ENCODE measurements at places on chromosomes 16 and 17.
A peak's percentile ranks its signal among the peaks of the same experiment; 100 is the strongest.

DNA sequence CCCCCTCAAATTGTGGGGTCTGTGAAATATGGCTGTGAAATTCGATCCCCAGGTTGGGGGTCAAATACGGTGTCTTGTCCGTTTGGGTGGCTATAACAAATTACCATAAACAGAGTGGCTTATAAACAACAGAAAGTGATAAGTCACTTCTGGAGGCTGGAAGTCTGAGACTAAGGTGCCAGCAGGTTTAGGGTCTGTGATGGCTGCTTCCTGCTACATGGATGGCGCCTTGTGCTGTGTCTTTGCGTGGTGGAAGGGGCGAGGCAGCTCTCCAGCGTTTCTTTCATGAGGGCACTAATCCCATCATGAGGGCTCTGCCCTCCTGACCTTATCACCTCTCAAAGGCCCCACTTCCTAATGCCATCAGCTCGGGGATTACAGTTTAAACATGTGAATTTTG lies 120.0 kb downstream of the IRF8 start:
- no peak for DNase-seq

- no peak for DNase-seq
These were observed 67.6 kb downstream of the CDH13 start for GRCh38 chr16:82694239-82694874.

DNA sequence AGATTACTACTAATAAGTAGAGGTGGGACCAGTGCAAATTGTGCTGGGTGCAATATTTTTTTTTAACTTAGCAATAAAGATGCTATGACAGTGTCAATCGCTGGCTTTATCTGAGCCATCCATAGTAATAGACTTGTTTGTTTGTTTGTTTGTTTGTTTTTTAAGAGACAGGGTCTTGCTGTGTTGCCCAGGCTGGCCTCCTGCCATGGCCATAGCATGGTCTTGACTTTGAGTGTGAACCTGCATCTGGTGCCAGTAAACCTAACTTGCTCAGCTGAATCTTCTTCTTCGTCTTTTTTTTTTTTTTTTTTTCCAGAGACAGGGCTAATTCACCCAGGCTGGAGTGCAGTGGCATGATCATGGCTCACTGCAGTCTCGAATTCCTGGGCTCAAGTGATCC lies 46.6 kb downstream of the ZNRF1 start:
- no peak for DNase-seq

DNA sequence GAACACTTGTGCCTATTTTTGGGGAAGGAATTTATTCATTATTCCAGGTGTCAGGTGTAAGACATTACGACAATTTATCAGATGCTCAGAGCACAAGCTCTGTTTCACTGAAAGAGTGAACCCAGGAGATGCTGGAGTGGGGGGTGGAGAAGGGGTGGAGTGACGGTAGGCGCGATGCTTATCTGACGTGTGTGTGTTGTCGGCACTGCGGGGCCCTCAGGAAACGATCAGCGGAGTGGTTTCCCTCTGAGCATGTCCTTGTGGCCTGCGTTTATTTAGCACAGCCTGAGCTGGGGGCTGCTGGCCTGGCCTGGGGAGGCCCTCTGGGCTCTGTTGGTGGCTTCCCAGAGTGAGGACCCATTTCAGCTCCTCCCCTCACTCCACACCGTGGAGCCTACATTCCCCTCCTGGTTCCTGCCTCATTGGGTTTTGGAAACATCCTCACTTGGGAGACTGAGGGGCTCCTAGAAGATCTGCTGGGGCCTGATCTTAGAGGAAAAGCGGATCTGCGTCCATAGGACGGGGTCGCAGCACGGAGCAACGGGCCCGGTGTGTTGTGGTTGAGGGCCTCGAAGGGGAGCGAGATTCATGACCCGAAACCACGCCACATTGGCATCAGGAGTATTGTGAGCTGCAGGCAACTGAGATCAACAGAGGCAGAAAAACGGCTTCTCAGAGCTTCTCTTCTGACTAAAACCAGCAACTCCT lies 19.0 kb upstream of the GNG13 start:
- peak; percentile 47 for DNase-seq

DNA sequence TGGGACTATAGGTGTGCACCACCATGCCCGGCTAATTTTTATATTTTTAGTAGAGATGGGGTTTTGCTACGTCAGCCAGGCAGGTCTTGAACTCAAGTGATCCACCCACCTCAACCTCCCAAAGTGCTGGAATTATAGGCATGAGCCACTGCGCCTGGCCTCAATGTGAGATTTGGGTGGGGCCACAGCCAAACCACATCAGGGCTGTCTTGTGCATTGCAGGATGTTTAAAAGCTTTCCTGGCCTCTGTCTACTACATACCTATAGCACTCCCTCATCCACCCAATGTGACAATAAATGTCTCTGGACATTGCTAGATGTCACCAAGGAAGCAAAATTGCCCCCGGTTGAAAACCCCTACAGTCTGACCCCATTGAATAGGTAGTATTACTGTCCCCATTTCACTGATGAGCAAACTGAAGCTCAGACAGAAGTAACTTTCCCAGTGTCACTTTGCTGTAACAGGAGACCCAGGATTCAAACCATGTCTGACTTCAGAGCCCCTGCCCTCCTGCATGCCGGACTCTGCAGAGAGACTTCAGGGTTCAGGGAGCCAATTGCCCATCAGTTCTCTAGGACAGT lies 3.6 kb upstream of the MAP3K14 start:
- DNase-seq = no peak

- DNase-seq = no peak
These were observed 46.5 kb downstream of the SDR42E1 start for GRCh38 chr16:81964808-81965207.

GRCh38 chr17:31512796-31513195 lies 121.3 kb downstream of the RAB11FIP4 start:
- DNase-seq = no peak

DNA sequence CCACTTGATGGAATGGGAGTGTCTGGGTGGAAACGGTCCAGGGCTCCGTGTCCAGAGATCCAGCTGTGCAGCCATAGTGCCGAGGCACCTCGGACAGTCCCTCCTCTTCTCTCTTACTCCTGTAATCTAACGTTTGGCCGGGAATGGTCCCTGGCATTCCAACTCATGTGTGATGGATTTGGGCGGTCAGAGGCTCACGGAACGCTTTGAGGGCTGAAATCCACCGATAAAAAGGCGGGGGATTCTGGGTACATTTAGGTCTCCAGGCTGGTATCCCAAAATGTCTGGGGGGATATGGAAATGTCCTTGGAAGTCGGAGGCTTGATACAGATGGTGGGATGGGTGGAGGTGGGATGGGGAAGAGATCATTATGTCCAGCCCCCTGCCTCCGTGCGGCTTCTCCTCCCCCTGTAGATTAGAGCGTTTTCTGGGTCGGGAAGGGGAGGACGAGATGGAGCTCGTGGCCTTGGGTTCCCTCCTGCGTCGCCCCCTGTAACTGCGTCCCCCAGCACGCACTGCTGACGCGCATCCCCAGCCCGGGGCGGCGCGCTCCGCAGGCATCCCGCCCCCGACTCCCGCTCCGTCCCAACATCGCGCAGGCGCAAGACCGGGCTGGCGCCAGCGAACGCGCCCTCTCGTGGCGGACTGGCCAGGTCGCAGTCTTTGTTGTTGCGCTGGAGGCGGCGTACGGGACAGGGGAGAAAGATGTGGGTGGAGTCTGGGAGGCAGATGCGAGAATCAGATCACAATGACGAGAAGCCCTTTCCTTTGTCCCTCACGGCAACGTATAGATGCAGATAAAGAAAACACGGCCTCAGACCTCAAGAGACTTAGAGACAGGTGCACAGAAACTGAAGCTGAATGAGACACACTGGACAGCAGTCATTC lies 4.5 kb upstream of the SGCA start:
- DNase-seq = peak; percentile 95

DNA sequence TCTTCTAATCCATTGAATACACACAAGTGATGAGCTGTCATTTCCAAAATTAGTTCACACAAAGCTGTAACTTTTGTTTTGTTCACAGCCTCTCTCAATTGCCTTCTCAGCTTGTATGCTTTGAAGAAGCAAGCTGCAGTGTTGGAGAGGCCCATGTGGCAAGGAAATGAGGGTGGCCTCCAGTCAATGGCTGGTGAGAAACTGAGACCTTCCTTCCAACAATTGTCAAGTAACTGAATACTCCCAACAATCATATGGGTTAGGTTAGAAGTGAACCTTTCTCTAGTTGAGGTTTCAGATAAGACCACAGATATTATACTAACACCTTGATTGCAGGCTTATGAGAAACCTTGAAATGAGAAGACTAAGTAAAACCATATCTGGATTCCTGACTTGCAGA lies 82.4 kb upstream of the SOX9 start:
- DNase-seq = no peak

GRCh38 chr17:40937384-40937819 lies at the start of gene KRT23:
Gene KRT23, minus strand, starts transcription at chr17:40937646. Its CDS starts 1,043 bp downstream, at chr17:40936603.
- DNase-seq = no peak

DNA sequence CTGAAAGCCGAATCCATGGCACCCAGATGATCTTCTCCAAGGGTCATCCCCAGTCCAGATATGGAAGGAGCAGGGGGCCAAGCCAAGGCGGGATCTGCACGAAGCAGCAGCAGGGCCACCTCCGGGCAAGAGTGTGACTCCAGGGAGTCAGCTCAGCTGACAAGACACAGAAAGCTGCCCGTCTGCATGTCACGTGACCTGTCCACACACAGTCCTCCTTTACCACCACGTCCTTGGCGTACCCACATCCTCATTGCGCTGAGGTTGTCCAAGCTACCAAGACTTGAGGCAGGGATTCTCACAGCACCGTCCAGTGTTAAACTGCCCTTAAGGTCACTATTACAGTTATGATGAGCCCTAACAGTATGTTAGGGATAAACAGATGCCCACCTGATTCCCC lies 11.3 kb upstream of the CYTH1 start:
- DNase-seq = no peak

GRCh38 chr17:2179615-2180295 lies 123.8 kb downstream of the SMG6 start:
- DNase-seq = no peak

GRCh38 chr16:27781195-27781524 lies 231.2 kb downstream of the KATNIP start:
- no peak for DNase-seq

GRCh38 chr17:50794361-50794760 lies 27.0 kb upstream of the ANKRD40CL start:
- no peak for DNase-seq

DNA sequence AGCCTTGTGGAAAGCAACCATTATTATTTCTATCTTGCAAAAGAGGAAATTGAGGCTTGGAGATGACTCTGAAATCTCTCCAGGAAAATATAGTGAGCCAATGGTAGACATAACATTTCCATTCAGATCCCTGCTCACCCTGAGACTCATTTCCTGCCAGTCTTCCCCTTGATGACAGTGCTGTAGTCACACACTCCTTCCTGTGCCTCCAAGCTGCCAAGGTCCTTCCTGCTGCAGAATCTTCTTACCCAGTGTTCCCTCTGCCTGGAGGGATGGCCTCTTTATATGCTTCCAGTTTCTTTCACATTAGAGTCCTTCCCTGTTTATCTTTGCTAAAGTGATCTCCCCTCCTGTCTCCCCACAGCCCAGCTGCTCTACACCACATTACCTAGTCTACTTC lies 648.1 kb downstream of the TOX3 start:
- no peak for DNase-seq

- DNase-seq = peak; percentile 39
These were observed 111.4 kb downstream of the SNX29 start for GRCh38 chr16:12087901-12088421.

GRCh38 chr16:17177959-17178905 lies 292.5 kb downstream of the XYLT1 start:
- no peak for DNase-seq

DNA sequence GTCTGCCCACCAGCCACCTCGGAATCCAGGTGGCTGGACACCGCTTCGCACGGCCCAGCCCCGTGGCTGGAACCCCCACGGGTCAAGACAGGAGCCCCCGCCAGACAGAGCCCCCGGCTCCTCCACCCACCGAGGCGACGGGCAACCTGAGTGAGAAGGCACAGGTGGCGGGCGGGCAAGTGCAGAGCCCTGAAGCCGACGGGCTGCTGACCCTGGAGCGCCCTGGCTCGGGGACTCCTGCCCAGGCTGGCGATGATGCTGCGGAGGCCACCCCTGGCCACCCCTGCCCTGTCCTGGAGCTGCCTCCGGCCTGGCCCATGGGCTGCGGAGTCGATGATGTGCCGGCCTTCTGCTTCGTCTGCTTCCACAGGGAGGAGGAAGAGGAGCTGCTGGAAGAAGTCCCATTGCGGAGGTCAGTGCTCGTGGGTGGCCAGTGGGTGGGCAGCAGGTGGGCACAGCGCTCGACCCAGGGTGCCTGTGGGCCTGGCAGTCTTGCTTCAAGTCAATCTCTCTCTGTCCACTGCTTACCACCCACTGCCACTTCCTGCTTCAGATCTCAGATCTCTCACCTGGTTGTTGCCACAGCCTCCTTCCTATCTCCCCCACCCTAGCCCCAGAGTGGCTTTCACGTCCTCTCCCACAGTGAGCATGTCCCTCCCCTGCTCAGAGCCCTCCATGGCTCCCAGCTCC lies 33.1 kb upstream of the SBK1 start:
- no peak for DNase-seq

DNA sequence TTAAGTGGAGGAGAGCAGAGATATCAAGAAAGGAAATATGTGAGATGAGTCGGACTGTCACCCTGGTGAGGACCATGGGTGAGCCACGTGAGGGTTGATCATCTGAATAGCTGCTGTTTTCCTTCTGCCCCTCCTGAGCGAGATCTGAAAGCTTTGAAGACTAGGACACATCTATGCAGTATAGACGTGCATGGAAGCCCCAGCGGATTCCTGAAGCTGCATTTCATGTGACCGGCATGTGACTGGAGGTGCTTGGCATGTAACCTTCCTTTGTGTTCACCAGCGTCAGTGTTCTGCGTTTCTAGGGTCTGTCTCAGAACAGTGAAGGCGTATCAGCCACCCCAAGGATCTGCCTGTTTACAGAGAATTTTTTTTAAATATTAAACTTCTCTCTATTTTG lies 75.1 kb downstream of the MSI2 start:
- DNase-seq = no peak

GRCh38 chr16:75336521-75336920 lies 85.1 kb upstream of the BCAR1 start:
- no peak for DNase-seq

GRCh38 chr17:10285896-10286295 lies 86.9 kb downstream of the MYH13 start:
- no peak for DNase-seq

DNA sequence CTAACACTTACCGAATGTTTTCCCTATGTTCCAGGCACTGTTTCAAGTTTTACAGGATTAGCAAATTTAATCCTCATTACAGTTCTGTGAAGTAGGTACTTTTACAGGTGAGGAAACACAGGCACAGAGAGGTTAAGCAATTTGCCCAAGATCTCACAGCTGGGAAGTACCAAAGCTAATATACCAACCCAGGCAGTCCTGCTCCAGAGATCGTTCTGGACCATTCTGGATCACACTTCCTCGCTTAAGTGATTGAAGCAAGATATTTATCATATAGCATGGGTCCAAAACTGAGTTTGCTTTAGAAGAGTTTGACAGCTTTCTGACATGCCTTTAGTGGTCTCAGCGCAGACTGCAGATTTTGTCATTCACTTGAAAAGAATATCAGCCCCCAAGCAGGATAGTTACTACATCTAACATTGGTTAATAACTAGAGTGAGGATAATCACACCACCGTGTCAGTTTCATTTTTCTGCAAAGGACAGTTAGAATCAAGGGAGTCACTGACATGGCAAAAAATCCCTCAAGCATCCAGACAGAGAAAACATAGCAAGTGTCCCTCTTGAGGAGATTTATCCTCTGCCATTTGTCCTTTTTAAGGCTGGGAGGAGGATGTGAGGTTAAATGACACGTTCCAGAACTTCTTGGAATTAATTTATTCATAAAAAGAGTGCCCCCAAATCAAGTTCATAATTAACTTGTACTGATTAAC lies 5.1 kb downstream of the HS3ST3B1 start:
- no peak for DNase-seq

- DNase-seq = no peak
These were observed 197.9 kb upstream of the CDH11 start for GRCh38 chr16:65319621-65320231.

All from CD4-positive, alpha-beta T cell treated with Interleukin-12 subunit alpha and Interleukin-12 subunit beta, for 1 hour (primary cell).